ENCODE measurements at places on chromosomes 4 and X.

DNA sequence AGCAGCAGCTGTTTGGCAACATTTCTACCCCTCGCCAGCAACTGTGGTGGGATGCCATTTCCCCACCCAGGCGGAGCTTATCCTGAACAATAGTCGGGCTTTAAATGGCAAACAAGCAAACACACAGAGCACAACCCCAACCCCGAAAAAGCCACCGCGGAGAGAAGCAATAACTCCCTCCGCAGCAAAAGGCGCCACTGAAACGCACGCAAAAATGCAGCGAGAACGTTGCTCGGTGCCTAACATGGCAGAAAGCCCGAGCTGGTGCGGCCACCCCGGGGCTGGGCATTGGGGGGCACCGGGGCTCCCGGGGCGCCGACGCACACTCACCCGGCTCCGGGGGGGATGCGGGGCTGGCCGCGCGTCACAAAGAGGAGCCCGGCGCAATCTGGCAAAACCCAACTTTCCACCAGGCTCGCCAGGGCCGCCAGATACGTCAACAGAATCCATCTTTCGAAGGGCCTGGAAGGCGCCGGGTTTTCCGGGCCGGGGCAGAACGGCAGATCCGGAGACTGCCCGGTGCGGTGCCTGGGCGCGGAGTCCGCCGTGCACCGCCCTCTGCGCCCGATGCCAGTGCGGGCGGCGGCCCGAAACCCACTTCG, 818 bp downstream of the RAI2 start:
- no peak for DNase-seq

GRCh38 chr4:53315300-53315699, 50.6 kb downstream of the SCFD2 start:
- no peak for DNase-seq

DNA sequence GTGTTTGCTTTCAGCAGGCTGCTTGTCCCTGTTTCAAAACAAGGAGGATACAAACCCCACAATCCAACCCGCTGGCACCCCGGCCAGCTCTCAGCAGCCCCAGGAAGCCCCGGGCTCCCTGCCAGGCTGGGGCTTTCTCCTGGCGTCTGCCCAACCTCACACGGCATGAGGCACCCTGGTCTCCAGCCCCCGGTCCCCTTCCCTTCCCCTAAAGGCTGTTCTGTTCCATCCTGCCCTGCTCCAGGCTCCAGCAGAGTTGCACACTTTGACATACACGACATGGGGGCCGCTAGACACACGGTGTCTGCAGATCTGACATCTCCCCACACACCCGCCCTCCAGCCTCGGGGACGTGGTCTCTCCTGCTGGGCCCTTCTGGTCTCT, 107.7 kb upstream of the ADRA2C start:
- DNase-seq: no peak

DNA sequence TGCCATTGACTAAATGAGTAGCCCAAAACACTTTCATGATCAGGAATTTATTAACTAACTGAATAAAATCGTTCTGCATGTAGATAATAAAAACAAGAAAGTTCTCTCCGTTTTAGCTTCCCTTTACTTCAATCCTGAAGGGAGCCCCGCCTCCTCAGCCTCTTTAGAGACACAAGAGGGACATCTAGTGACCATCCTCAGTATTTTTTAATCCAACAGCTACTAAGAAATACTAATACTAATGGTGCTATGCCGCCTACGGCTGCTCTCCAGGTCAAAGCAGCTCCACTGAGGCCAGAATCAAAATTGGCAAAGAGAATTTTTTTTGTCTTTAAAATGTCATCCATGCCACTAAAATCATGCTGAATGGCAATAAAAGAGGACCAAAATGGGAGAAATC, 3.2 kb upstream of the PCDH19 start:
- no peak for DNase-seq

- DNase-seq: no peak
Observed at GRCh38 chr4:76035799-76036380, at the start of gene CXCL11. Gene CXCL11 (minus strand): TSS chr4:76036070. CDS start chr4:76035987, 83 bp downstream.
